ENCODE measurements at places on chromosomes 3 and 15.

GRCh38 chr3:97895216-97895615 lies 73.4 kb downstream of the CRYBG3 start:
- no peak overlapping the region for H3K27ac ChIP-seq
- no peaks in the 10 kb centered on the region for H3K4me1 ChIP-seq
- H3K27me3 ChIP-seq, result no peaks in the 10 kb centered on the region
- no peak overlapping the region for H3K4me3 ChIP-seq
- no peak for DNase-seq

- no peak overlapping the region for H3K4me3 ChIP-seq
- DNase-seq, result no peak
- no peak overlapping the region for H3K27ac ChIP-seq
- no peaks in the 10 kb centered on the region for H3K27me3 ChIP-seq
- no peaks in the 10 kb centered on the region for H3K36me3 ChIP-seq
Measured at GRCh38 chr15:87419344-87419743, 837.2 kb downstream of the NTRK3 start.

DNA sequence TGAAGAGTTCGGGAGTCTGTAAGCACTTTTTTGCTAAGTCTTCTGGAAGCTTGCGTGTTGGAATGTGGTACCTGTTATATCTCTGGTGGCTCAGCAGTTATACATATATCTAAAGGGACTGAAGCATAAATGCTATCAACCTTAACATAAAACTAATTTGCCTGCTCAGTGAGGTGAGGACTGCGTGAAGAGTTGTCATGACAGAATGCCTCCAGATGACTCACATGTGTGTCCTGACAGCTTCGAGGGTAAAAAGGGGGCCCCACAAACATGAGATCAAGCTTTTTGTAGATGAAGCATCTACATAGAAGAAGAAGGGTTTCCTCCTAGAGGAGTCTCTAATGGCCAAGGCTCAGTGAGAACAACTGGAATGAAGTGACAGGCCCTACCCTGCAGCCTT lies 88.8 kb upstream of the C3orf80 start:
- DNase-seq, result no peak
- H3K4me3 ChIP-seq, result no peak overlapping the region
- H3K27me3 ChIP-seq, result no peaks in the 10 kb centered on the region
- no peaks in the 10 kb centered on the region for H3K4me1 ChIP-seq

DNA sequence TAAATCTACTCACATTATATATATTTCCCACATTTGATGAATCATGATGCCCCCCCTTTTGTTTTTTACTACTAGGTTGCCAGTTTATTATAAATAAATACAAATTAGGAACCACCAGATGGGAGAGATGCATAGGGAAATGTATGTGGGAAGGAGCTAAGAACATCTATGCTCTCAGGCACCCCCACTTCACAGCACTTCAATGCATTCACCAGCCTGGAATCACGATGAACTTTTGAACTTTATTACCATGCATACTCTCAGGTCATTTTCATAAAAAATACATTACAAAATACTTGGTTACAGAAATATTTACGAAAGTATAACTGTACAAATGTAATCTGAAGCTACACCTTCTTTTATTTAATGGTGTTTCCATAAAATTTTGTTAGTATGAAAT lies 988.0 kb upstream of the EPHA6 start:
- no peak overlapping the region for H3K4me3 ChIP-seq
- DNase-seq, result no peak
- H3K4me1 ChIP-seq, result no peaks in the 10 kb centered on the region
- no peak overlapping the region for H3K27ac ChIP-seq
- H3K36me3 ChIP-seq, result no peaks in the 10 kb centered on the region
- no peaks in the 10 kb centered on the region for H3K27me3 ChIP-seq

- no peaks in the 10 kb centered on the region for H3K27me3 ChIP-seq
- no peaks in the 10 kb centered on the region for H3K4me1 ChIP-seq
- no peak overlapping the region for H3K27ac ChIP-seq
- no peaks in the 10 kb centered on the region for H3K36me3 ChIP-seq
- no peak for DNase-seq
Measured at GRCh38 chr3:38297947-38298711, 16.0 kb downstream of the SLC22A14 start.

DNA sequence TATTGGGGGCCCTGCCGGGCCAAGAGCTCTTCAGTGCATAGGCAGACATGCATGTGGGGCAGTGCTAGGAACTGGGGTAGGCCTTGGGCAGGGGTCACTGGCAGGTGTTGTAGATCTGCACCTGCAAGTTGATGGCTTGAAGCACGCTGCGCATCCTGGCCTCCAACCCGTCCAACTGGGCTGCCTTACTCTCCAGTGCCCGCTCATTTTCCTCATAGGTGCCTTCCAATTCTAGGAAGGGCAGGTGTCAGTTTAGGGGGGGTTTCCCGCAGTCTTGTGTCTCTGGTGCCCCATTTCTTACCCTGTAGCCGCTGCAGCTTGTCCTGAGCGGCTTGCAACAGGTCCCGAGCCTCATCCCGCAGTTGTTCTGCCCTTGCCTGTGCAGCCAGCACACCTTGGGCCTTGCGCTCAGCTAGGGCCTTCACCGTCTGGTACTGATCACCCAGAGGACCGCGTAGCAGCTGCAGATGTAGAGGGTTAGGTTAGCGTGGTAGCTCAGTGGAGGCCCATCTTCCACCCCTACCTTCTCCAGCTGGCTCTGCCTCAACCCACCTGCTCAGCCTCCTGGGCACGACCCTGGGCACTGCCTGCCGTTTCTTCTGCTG lies 611 bp upstream of the USP19 start:
- H3K4me3 ChIP-seq, result peak overlapping the region; percentile 92
- no peak for DNase-seq
- H3K27me3 ChIP-seq, result no peaks in the 10 kb centered on the region
- peaks cover 74% of the 10 kb centered on the region for H3K36me3 ChIP-seq
- H3K27ac ChIP-seq, result peak overlapping the region; percentile 96

GRCh38 chr15:39542385-39543065 lies 38.4 kb upstream of the THBS1 start:
- no peak overlapping the region for H3K27ac ChIP-seq
- H3K4me1 ChIP-seq, result no peaks in the 10 kb centered on the region
- H3K36me3 ChIP-seq, result no peaks in the 10 kb centered on the region
- no peak overlapping the region for H3K4me3 ChIP-seq
- no peaks in the 10 kb centered on the region for H3K27me3 ChIP-seq
- DNase-seq, result no peak

DNA sequence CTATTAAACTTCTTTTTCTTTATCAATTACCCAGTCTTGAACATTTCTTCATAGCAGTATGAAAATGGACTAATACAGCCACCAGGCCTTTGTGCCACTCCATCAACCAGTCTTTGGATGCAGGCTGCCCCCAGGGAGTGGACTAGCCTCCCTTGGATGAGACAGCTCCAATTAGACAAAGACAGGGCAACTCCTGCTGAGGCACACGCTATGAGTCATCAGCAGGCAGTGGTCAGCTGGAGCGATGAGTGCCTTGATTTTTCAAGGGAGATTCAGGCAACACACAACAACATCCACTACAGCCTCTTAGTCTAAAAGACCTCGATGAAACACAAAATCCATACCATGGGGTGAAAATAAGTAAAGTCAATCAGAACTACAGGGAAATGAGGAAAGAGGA lies 160.1 kb downstream of the ARRDC4 start:
- H3K27ac ChIP-seq, result no peak overlapping the region
- DNase-seq, result no peak
- H3K27me3 ChIP-seq, result no peaks in the 10 kb centered on the region
- no peaks in the 10 kb centered on the region for H3K36me3 ChIP-seq

GRCh38 chr3:191131305-191131704 lies 67.7 kb upstream of the OSTN start:
- H3K4me1 ChIP-seq, result no peaks in the 10 kb centered on the region
- H3K4me3 ChIP-seq, result no peak overlapping the region
- no peaks in the 10 kb centered on the region for H3K27me3 ChIP-seq

GRCh38 chr3:11140030-11140712 lies 14.1 kb upstream of the HRH1 start:
- H3K27me3 ChIP-seq, result no peaks in the 10 kb centered on the region
- peaks cover 18% of the 10 kb centered on the region for H3K4me1 ChIP-seq
- peak overlapping the region; percentile 0 for H3K27ac ChIP-seq
- no peak for DNase-seq

GRCh38 chr3:13193320-13194284 lies 120.4 kb upstream of the IQSEC1 start:
- H3K27ac ChIP-seq, result no peak overlapping the region
- no peaks in the 10 kb centered on the region for H3K36me3 ChIP-seq
- no peak for DNase-seq
